ENCODE measurements at places on chromosomes 1 and 21. TPM values are rescaled to one million over a fixed set of nuclear protein-coding genes. Genes with fewer than 3 reads are reported as not detected.

GRCh38 chr1:210702506-210702905, 373.8 kb downstream of the HHAT start:
- no peak for DNase-seq

DNA sequence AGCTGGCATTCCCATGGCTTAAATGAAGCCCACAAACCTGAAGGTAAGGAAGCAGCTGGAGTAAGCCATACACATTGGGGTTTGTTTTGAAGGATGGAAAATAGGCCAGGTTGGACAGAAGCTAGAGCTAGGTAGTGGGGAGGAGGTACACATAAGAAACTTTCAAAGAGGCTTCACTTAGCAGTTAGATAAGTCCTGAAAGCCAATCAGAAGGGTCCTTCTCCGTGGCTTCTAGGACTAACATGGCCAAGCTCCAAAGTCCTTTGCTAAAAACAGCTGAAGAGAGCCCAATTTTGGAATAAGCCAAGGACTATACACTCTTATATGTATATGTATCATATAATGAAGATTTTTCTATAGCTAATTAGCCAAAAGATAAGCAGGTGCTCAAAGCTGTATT, 1.8 kb downstream of the EYA3 start:
- DNase-seq = no peak

- DNase-seq = no peak
These were observed 8.6 kb upstream of the EPHA2 start for GRCh38 chr1:16164213-16165072.

Gene TAS1R3
- 0.57 TPM for polyA plus RNA-seq

Data from renal pelvis (tissue), 12 donors.